ENCODE measurements at places on chromosomes 12 and 14.
A peak's percentile ranks its signal among the peaks of the same experiment; 100 is the strongest.

DNA sequence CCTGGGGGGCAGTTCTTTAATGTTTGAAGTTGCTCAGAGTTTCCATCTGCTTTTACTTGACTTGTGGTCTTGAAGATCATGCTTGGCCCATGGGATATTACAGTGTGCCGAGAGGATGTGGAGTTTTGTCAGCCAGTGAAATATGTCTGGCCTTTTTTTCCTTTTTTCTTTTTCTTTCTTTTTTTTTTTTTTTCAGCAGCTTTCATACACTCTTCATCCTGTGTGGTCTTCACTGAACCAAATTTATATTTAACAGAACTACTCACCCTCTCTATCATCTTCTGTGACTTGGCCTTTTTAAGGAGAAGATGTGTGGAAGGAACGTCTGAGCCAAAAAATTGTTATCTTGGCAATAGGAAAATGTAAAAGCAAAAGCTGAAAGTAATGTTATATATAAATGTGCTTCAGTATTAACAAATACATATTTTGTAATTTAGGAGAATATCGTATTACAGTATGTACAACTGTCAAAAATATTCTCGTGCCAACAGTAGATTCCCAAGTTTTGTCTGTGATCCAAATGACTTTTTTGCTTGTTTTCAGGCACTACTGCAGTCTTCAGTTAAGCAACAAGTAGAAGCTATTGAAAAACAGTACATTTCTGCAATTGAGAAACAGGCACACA, 200.6 kb downstream of the CCDC91 start:
- no peak for DNase-seq

DNA sequence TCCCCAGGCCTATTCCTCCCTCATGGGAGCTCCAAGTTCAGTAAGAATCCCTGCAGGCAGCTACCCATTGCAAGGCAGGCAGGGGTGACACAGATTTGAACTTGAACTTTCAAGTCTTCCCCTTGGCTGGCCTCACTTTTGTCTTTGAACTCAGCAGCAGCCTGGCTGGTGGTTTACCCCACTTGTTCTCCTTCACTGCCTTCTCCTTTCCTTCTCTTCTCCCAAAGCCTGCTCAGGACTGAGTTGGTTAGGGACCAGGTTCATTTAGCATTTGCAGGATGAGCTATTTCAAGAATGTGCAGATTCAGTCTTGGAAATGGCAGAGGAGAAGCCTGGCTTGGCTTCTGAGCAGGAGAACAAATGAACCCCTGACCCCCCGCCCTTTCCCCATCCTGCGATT, 67.7 kb upstream of the TBX3 start:
- no peak for DNase-seq

DNA sequence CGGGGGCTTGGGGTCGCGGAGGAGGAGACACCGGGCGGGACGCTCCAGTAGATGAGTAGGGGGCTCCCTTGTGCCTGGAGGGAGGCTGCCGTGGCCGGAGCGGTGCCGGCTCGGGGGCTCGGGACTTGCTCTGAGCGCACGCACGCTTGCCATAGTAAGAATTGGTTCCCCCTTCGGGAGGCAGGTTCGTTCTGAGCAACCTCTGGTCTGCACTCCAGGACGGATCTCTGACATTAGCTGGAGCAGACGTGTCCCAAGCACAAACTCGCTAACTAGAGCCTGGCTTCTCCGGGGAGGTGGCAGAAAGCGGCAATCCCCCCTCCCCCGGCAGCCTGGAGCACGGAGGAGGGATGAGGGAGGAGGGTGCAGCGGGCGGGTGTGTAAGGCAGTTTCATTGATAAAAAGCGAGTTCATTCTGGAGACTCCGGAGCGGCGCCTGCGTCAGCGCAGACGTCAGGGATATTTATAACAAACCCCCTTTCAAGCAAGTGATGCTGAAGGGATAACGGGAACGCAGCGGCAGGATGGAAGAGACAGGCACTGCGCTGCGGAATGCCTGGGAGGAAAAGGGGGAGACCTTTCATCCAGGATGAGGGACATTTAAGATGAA, 630 bp downstream of the FOS start:
- peak; percentile 63 for DNase-seq

- DNase-seq = no peak
These were observed 109.8 kb upstream of the GPHB5 start for GRCh38 chr14:63428486-63428885.

- DNase-seq = no peak
These were observed 56.4 kb downstream of the KDM5A start for GRCh38 chr12:332581-333205.

DNA sequence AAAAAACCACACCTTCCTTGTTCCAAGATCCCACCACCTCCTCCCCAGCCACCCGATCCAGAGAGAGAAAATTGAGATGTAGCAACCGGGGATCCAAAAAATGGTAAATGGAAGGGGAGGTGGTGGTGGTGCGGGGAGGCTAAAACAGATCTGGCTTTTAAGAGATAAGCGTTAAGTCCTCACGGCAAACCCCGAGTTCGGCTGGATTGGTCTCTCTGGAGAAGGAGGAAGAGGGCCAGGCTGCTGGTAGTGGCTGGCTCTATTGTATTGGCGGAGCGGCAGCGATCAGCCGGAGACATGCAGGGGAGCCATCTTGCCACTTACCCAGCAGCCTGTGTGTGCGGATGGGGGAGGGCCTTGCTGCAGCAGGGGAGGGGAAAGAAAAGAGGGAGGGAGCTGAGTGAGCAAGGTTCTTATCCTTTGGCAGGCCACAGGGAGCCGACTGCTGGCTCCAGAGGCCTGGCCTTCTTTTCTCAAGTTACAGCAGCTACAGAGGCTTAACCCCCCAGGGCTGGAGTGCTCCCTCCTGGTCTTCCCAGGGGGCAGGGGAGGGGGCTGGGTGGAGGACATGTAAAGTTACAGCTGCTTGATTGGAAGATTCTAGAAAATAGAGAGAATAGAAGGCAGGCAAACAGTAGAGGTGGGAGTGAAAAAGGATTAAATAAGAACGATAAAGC, 14.1 kb upstream of the CDH24 start:
- no peak for DNase-seq

DNA sequence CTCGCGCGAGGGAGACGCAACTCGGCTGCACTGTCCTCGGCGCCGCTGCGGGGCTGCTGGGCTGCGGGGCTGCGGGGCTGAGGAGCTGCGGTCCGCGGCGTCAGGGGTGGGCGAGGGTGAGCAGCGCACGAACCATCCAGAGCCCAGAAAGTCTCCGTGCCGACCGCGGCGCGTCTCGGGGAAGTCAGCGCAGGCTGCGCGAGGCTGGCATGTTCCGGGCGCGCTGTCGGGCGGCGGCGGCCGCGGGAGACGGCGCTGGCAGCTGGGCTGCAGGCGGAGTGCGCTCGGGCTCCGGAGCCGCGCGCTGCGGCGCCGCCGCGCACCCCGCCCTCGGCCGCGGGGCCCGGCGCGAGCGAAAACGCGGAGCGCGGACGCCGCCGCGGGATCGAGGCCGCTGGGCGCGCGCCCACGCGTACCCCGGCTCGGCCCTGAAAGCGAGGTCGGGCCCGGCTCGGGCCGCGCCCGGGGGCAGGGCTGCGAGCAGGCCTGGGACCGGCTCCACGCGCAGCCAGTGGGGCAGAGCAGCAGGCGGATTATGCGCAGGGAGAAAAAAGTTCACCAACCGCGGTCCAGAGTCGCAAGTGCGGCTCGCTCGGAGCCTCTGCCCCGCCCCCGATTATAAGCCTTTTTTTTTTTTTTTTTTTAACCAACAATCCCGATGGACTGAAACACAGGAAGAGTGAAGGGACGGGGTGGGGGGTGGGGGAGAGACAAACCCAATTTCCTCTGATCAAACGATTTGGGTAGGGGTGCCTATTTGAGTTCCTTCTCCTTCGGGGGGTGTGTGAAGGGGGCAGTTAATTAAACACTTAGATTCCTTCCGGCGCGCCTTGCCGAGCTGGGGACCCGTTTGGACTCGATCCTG, at the start of gene PRICKLE1:
Gene PRICKLE1, minus strand, starts transcription at position 282 of the 865 bp plus-strand sequence. CDS start 117,230 bp downstream, outside the sequence.
- peak; percentile 93 for DNase-seq
